ENCODE measurements at places on chromosomes 6 and 20.

DNA sequence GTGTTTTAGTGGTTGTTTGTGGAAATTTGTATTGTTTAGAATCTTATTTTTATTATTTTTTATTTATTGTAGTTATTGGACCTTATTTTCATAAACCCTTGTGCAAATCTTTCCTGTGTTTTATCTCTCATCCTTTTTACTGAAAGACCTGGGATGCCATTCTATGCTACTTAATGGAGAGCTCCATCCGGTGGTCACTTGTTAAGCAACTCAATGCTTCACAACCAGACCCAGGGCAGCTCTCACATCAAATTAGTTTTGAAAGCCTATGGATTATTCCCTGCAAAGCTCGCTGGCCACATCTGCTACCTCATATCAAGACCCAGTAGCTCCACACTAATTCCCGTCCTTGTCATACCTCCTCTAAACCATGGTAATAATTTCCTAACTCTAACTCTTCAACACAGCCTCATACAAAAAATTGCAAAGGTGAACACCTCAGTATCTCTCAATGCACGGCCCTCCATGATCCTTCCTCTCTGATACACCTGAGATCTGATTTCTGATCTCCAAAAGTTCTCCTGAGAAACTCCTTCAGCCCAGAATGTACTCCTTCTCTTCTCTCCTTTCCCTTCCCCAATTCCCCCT lies 296.6 kb upstream of the MANEA start:
- DNase-seq: peak; percentile 4

- DNase-seq: no peak
These were observed 53.5 kb upstream of the LRFN2 start for GRCh38 chr6:40640599-40641227.

DNA sequence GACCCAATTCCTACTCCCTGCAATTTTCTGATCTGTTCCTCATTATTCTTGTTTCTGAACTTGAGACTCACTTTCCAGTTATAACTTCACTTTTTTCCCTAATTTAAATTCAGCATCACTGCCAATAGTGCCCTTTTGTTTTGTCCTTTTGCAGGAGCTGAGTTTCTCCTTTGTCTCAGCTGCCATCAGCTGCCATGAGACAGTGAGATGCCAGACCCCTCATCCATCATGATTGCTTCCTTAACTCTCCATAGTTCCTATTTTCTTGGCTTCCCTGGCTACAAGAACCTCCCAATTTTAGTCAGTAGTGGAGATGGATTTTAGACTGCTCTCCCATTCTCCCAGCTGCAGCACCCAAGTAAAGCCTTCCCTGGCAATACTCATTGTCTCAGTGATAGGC lies 518.1 kb downstream of the HDGFL1 start:
- no peak for DNase-seq

GRCh38 chr6:36955671-36956445 lies 1.3 kb downstream of the PI16 start:
- no peak for DNase-seq

GRCh38 chr6:82083646-82084045 lies 163.9 kb downstream of the IBTK start:
- no peak for DNase-seq

GRCh38 chr6:120774275-120774674 lies 560.0 kb downstream of the TBC1D32 start:
- DNase-seq: no peak

- no peak for DNase-seq
These were observed 80.1 kb upstream of the MLIP start for GRCh38 chr6:54031169-54031568.

- no peak for DNase-seq
These were observed 23.9 kb upstream of the E2F3 start for GRCh38 chr6:20377623-20378265.

DNA sequence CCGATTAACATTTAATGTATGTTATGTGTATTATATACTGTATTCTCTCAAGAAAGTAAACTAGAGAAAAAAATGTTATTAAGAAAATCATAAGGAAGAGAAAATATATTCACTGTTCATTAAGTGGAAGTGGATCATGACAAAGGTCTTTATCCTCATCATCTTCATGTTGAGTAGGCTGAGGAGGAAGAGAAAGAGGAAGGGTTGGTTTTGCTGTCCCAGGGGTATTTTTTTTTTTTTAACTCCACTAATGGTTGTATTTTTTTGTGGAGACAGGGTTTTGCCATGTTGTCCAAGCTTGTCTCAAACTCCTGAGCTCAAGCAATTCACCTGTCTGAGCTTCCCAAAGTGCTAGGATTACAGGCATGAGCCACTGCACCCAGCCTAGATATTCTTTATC lies 11.0 kb downstream of the ECT2L start:
- no peak for DNase-seq

DNA sequence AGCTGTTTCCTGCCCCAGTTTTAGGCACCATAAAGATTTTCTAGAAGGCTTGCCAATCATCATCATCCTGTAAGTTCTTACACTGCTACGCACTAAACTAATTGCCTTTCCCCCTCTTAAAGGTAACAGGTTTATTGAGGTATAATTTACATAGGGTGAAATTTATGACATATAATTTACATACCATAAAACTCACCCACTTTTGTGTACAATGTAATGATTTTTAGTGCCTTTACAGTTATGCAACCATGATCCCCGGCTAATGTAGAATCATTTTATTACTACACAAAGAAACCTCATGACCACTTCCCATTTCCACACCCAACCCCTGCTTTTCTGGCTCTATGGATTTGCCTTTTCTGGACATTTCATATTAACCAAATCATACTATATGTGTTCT lies 21.1 kb downstream of the GCNT2 start:
- DNase-seq: no peak

DNA sequence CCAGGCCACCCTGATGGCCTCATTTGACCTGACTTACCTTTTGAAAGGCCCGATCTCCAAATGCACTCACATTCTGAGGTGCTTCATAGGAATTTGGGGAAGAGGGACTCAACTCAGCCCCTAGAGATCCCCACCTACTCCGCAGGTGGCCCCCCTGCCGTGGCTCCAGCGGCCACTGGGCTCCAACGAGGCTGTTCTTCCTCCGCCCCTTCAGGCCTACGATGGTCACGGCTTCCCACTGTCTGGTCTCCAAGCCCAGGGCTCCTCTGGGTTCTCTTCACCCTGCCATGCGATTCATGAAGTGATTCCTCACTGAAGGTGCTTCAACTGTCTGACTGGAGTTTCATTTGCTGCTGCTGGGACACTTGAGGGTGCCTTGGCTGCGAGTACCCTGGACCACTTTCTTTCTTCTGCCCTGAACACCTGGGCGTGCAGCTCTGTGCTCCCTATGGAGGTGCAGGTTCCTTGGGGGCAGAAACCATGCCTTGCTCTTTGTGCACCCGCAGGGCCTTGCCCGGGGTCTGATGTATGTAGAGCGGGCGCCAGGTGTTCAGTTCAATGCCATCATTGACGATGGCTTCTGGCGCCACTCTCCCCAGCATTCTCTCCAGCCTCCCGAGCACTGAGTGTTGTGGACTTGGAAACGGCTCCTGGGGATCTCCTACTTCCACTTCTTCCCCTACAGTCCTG lies 10.0 kb upstream of the DUSP22 start:
- DNase-seq: no peak

DNA sequence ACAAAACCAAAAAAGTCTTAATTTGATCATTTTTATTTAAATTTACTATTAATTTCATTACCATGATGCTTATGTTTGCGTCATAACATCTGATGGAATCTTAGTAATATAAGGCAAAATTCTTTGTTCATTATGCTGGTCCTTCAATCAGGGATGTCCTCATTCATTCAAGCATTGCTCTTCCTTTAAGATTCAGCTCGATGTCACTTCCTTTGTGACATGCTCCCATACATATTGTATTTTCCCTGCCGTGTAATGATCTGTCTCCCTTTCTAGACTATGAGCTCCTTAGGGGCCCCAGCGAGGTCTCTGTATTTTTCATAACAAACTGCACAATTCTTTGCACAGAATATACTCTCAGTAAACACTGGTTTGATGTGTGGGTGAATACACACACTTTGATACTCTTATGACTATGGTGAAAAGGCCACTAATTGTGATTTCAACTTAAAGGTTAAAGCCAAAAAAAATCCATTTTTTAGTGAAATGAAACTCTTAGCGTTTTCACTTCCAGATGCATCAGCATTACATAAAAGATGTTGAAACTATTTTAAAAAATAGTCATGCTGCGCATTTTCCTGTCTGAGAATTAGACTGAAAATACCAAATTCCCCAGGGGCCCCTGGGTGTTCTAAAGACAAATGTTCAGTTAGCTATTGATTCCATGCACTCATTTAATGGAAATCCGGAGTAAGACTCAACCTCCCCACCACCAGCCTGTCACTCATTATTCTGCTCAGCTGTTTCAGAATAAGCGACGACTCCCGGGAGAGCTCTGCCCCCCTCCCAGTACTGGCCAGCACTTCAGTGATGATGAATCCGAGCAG lies 169.7 kb downstream of the ATXN1 start:
- DNase-seq: no peak

DNA sequence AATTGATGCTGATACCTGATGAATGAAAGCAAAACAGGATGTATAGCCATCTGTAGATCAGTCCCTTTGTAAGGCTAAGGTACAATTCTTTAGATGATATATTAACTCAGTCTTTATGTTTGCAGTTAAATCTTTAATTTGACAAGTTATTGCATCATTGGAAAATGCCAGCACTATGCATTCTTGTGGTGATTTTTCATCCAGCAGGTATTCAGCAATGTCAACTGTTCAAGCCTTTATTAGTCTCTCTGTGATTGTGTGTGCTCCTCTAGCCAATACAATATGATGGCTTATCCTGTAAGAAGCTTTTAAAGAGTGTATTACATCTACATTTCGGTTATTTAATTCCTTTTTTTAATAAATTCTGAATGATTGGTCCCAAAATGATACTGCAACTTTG lies 34.3 kb downstream of the HLA-DMB start:
- peak; percentile 34 for DNase-seq

DNA sequence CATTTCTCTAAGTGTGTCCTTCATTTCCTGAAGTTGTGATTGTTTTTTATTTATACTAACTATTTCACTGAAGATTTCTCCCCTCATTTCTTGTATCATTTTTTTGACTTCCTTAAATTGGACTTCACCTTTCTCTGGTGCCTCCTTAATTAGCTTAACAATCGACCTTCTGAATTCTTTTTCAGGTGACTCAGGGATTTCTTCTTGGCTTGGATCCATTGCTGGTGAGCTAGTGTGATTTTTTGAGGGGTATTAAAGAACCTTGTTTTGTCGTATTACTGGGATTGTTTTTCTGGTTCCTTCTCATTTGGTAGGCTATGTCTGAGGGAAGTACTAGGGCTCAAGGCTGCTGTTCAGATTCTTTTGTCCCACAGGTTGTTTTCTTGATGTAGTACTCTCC lies 92.8 kb downstream of the ESR1 start:
- DNase-seq: no peak

DNA sequence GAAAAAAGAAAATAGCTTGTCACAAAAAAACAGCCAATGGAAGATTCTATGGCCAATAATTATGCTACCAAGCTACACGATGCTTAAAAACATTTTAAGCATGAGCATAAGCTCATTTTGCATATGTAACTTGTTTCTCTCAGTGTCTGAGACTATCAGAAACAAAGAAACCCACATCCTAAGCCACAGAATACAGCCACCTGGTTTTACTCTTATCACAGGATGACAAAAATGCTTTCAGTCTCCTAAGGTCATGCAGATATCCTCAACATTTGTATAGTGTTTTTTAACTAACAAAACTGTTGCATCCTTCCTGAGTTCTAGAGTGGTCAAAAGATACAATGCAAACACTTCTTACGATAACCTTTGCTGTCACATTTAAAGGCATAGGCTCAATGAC lies 172.1 kb upstream of the RUNX2 start:
- no peak for DNase-seq

GRCh38 chr20:57479196-57479595 lies 45.7 kb downstream of the CTCFL start:
- DNase-seq: no peak

GRCh38 chr6:70390067-70390466 lies 23.2 kb upstream of the FAM135A start:
- DNase-seq: no peak

DNA sequence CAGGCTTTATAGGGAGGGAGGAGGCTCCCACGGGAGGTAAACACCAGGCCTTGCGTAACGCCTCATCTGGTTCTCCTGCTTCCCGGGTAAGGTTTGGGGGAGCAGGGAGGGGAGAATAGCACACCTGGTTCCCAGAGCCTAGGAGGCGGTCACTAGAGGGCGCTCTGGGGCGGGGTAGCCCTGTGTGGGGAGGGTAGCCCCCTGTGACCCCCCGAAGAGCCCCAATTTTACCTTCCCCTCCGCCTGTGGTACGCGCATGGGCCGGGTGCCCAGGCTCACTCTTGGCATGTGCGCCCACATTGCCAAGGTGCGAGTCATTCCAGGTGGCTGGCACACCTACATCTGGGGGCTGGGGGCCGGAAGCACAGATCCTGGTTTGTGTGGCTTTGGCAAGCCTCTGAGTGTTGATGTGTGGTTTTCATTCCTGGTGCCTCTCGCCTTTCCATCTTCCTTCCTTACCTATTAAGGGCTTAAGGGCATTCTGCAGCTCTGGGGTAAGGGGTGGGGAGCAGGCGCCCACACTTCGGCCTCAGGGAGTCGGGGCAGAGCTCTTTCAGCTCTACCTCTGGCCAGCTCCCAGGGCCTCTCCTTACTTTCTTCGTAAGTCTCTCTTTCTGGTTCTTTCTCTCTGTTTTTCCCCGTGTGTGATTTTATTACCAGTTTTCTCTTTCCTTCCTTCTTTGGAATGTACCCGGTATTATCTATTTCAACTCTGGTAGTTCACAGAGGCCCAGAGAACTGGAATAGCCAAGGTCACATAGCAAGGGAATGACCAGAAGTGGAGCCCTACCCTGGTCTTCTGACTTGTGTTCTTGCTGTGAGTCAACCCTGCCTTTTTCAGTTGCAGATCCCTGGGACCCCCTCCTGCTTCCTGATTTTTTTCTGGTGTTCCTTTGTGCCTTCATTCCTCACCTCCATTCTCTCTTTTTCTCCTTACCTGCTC lies 492 bp upstream of the RNF39 start:
- peak; percentile 87 for DNase-seq

DNA sequence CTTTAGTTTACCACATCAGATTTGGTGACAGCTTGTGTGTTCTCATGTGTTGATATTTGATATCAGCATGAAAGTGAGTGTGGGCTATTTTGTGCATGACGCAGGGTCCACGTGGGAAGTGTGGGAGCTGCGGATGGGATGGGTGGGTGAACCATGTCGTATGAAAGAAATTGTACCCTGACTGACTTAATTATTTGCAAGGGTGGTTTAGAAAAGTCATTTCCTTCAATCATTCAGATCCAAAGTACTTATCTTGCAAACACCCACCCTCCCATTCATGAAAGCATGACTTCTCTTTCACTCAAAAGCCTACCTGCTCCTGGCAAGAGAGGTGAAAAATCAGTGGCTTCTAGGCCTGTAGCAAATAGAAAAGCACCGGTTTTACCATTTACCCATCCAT lies 91.8 kb upstream of the BACH2 start:
- DNase-seq: no peak

All from LoVo (cell line).